ENCODE measurements at places on chromosomes 6 and 20.

- DNase-seq: no peak
Observed at GRCh38 chr6:122616877-122617276, 6.7 kb downstream of the PKIB start.

- DNase-seq: no peak
Observed at GRCh38 chr6:79277109-79277508, 42.6 kb upstream of the HMGN3 start.

DNA sequence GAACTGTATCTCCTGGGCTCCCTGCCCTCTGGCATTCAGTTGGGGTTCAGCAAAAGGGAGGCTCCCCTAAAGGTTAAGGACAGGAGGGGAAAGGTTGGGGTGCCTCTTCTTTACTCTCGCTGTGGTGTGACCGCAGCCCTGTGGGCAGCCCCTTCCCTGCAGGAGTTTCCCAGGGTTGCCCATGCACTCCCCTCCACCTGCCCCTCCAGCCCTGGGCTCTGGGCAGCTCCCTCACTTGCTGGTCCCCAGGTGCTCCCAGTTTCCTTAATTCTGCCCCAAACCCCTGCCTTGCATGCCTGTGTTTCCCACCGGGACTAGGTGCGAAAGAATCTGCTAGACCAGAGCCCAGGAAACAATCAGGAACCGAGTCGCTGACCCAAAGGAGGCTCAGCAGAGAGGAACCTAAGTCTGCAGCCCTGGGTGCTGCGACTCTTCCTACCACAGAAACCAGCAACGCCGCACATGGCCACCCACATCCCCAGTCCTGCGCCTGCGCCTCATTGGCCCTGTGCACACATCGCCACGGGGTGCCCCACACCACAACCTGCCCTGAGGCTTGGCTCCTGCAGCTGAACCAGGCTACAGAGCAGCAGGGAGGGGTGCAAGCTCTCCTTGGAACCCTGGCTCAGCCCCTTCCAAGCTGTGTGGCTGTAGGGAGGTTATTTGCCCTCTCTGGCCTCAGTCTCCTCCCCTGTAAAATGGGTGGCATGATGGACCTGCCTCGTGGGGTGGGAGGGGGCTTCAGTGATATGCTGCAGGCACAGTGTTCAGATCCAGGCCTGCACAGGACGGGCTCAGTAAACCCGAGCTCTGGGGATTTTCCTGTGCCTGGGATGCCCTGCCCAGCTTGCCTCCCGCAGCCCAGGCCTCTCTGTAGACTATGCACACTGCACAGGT lies 487.6 kb downstream of the PREX1 start:
- DNase-seq: no peak

- no peak for DNase-seq
Observed at GRCh38 chr6:21710908-21711627, 117.5 kb downstream of the SOX4 start.

DNA sequence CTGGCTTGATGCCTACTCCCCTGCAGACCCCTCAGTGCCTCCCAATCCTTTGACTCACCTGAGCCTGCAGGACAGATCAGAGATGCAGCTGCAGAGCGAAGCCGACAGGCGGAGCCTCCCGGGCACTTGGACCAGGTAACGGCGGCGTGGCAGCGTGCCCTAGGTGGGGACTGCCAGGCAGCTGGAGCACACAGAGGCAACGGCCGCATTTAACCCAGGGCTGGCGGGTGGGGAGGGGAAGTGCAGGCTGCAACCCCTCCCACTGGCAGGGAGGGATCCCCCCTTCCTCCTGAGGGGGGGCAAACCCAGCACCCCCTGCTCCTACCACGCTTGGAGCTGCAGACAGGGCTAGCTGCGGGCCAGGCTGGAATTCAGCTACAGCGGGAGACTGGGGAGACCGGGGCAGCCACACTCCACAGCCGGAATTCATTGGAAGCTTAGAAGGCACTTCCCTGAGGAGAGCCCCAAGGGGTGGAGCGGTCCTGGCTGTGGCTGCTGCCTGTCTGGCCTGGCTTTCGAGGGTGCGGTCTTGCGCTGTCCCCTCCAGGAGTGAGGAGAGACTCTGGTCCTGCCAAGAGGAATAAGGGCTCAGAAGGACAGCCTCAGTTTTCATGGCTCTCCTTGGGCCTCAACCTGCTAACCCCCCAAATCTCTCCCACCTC lies at the start of gene MATN4:
Gene MATN4 (minus strand): TSS at position 183 of the 662 bp plus-strand sequence. CDS start 2,717 bp downstream, outside the sequence.
- peak; percentile 86 for DNase-seq

DNA sequence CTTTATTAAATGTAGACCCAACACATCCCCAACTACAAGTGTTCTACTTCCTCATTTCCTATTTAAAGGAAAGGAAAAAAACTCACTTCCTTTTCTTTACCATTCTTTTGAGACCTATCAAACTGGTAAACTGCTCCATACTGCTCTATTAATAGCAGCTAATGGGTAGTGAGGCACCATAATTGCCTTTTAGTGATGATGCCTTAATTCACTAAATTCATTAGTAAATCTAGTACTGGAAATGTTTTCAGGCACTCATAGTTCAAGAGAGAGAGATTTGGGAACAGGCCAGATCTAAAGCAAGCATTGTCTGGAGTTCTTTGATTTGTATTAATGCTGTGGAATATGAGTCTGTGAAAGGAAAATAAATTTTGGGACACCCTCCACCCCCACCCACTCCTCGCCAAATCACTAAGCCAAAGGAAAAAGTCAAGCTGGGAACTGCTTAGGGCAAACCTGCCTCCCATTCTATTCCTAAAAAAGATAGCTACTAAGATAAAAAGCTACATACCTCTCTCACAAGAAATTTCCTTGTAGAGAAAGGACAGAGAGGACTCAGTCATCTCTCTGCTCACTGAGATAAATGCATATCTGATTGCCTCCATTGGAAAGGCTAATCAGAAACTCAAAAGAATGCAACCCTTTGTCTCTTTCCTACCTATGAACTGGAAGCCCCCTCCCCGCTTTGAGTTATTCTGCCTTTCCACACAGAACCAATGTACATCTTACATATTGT lies 13.6 kb upstream of the IBTK start:
- no peak for DNase-seq

DNA sequence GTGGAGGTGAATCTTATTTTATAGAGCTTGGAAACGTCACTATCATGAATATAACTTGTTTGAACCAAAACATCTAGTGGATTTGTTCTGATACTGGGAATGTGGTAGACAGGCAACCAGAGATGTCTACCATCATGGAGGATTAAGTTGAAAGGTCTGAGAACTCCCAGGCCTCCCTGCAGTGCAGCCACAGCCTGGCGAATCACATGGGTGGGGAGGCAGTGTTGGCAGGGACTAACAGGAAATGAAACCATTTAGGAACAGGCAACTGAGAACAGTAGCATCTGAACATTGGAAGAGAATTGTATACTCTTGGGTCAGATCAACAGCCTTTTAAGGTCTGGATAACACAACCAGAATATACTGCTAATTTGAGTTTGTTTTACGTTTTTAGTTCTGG lies 22.3 kb upstream of the CEP162 start:
- peak; percentile 12 for DNase-seq

GRCh38 chr20:36063916-36064657 lies 90.5 kb upstream of the EPB41L1 start:
- no peak for DNase-seq

GRCh38 chr6:48881551-48881950 lies 581.5 kb downstream of the MMUT start:
- no peak for DNase-seq

- DNase-seq: no peak
Observed at GRCh38 chr6:117169064-117169665, 96.2 kb upstream of the VGLL2 start.

- no peak for DNase-seq
Observed at GRCh38 chr20:56552911-56553629, 20.0 kb downstream of the FAM209B start.

DNA sequence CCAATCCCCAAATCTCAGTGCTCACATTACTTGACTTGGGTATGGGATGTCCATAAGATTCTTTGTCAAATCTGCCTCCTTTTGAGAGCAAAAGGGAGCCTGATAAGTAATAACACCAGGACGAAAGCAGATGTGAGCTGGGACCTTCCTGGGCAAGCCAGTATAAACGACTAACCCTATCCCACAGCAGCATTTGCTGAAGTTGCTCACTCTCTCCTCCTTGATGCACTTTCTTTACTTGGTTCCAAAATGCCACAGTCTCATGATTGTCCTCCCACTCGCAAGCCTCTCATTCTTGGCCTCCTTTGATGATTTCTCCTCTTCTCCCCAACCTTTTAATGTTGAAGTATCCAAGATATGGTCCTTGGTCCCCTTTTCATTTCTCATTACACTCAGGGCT lies 44.7 kb upstream of the TAGAP start:
- no peak for DNase-seq

DNA sequence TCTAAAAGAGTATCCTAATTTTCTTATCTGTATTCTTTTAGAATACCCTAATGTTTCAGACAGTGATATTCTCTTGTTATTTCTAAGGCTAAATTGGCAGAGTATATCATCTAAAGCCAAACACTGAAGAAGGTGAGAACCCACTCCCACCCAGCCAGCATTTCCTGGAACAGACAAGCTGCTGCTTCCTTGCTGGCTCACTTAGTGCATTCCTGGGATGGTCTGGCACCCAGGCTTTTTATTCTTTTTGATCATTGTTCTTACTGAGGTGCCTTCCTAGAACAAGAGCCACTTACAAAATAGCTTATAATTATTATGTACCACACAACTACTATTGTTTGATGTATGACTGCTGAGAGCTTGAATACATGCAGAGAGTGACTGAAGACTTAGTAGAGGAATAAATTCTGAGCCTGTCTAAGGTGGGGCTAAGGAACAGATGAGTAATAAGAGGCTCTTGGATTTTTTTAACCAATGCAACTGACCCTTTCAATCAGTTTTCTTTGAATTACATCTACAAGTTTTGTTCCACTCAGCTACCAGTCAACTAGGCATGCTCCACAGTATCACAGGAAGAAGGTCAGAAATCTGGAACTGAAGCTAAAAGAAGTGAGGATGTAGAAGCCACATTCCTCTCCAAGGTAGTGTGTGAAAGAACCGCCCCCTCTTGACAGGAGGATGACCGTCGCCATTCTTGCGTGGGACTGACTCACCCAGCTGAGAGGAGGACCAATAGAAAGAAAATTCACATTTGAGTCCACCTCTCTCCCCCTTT lies 30.1 kb downstream of the PRPH2 start:
- DNase-seq: no peak

DNA sequence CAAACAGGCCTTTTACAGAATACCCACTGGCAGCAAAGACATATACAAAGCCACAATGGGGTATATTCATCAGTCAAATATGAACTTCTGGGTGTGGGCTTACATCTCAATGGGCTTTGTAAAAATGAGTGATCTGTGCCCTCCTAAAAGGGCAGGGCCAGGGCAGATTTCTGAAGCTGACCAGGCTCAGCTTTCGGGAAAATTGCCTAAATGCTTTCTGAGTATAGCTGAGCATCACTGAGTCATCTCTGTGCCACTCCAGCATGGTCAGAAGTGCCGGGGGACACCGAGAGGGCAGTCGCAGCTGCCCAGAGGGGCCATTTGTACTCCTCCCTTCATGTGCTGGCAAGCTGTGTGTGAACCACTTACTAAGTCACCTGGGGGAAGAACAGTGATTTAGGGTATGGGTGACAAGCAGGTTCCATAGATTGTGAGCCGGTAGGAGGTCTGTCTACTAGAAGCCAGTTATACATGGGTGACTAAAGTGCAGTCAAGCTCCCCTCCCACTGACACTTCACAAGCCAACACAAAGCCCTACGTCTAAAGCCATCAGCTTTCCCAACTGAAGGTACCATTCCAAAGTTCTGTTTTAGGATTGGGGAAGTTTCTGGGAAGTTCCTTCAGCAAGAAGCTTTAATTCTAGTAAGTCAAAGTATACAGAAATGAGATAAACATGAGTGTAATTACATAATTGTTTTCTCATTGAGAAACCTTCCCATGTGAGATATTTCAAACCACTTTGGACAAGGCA lies 147.6 kb upstream of the TAB2 start:
- no peak for DNase-seq

DNA sequence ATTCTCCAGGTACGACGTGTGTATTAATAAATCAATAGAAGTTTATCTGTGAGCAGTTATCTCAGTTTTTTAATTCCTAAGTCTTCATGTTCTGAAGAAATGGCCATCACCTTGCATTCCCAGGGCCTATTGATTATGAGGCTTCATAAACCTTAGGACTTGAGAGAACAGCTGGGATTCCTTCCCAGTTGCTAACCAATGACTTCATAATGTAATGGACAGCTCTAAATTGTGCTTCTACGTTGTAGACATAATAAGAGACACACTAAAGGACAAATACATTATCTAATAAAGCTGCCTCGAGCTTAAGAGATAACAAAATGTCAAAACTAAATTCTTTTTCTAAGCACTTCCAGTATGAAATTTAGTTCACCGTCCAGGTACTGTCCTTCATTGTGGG lies 30.6 kb downstream of the TSHZ2 start:
- DNase-seq: no peak

DNA sequence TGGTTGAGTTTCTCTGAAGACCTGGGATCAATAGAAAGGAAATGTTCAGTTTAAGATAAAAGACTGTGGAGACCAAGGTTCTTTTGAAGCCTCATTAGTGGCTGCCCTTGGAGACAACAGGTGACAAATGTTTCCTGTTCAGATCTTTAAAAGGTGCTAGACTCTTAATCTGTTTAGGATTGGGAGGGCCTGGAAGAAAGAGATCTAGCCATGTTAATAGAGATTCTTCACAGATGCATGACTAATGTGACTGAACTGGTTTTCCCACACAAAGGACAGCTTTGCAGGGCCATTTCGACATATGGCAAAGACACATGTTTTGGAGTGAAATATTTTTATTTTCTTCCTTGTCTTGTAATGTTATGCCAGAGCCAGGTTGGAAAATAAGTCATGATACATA lies 82.2 kb downstream of the WDR27 start:
- no peak for DNase-seq

- peak; percentile 56 for DNase-seq
Observed at GRCh38 chr20:46998477-46999240, 104.0 kb downstream of the EYA2 start.

GRCh38 chr6:16933532-16933931 lies 168.3 kb upstream of the STMND1 start:
- DNase-seq: no peak

DNA sequence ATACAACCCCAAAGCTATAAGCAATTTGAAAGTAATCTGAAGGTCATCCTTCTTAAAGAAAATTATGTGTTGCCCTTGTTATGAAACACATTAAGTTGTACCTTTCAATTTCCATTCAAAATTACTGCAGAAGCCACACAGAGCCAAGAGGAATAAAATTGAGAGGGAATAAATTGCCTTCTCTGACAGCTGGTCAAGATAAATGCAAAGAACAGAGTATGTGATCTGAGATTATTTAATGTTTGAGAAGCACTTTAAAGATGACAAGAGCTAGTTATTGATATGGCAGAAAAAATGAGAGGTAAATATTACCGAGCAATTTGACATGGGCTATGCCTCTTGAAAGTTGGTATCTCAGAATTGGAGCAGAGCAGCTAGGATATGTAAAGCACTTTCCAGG lies 61.6 kb downstream of the TRDN start:
- DNase-seq: no peak

GRCh38 chr6:126199466-126199865 lies 140.4 kb upstream of the CENPW start:
- no peak for DNase-seq

GRCh38 chr6:28537065-28537464 lies 11.4 kb downstream of the GPX5 start:
- no peak for DNase-seq
